ENCODE measurements at places on chromosomes 12 and 14.

DNA sequence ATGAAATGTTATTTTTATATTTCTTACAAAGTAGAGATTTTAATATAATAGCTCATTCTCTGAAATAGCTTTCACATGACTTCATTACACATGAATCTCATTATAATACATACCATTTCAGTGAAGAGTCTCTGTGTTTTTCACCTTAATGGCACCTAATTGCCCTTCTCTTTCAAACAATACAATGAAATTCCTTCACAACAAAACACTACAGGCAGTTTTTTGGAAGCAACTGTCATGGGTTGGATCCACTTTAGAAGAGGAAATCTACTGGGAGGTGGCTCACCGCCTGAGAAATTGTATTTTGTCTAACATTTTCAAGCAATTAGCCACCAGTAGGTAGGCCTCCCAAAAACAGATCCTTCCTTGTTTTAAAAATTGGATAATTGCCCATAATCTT lies 40.3 kb upstream of the RGS6 start:
- DNase-seq: no peak

DNA sequence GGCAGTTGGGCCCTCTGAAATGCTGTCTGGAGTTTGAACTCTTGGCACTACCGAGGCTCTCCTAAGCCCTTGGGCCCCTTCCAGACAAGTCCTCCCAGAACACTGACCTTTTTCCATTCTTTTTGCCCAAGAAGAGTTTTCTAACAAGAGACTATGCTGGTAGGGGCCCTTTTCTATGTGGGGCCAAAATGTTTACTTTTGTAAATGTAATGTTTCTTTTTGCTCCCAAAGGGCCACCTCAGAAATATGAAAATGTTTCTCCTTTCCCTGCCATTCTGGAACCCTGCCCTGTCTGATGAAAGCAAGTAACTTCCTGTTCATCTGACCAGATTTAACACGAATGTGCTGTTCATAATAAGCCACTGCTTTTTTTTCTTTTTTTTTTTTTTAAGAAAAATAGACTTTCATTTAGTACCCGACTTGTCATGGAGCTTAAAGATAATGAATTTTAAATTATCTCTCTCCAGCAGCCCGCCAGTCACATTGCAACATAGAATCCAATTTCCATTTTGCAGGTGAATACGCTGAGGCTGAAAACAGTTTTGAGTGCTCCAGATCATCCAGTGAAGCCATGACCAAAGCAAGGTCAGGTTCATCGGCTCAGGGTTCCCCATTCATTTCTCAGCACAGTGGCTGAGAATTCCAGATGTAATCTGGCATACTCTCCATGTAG lies 169.9 kb downstream of the DPF3 start:
- no peak for DNase-seq

DNA sequence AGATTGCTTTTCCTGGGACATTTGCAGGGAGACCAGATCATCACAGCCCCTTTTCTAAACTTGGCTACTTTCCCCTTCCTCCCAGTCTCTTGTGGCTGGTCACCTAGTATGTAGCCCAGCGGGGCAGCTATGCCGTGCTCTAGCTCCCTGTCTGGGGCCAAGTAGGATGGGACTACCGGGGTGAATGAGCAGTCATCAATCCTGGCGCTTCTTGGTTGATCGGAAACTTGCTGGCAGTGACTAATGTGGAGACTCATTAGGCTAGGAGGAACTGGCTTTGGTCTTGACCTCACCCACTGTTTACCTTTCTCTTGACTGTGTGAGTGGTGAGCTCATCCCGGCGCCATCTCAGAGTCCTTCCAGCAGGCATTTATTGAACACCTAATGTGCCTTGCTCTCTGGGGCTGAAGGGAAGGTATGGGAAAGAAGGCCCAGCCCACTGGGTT lies 15.9 kb downstream of the PLEKHG3 start:
- no peak for DNase-seq

- no peak for DNase-seq
These were observed 11.4 kb downstream of the MMP14 start for GRCh38 chr14:22847661-22848341.

DNA sequence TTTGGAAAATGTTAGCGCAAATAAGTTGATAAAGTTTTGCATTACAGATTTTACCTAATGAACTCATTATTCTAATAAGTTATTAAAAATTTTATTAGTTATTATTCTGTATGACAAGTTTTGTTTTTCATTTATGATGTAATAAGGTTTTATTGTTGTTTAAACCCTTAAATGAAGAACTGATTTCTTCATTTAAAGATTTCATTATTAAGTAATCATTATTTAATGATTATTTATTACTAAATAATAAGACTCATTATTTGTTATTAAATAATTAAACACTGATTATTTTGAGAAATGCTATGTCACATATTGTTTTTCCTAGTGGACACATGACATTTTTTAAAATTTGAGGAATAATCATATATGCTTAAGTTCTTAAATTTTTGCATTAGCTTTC lies 34.2 kb downstream of the USP15 start:
- no peak for DNase-seq
